ENCODE measurements at places on chromosomes 4 and X.

GRCh38 chr4:151807220-151807619 lies 46.4 kb upstream of the GATB start:
- DNase-seq: no peak

DNA sequence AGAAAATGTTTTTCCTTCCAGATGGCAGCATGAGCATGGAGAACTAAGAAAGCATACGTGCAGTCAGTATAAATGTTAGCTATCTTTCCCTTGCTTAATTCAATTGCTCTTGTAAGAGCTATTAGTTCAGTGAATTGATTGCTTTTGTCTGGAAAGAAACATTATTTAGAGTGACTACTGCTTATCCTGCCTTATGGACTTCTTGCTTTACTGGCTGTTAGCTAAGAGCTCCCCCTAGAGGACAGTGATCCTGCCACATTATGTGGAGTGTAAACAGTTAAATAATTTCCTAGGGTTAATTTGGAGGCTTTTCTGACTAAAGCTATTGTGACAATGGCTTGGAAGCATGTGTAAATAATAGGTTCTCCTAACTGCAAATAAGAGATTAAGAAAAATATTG lies 1402.4 kb downstream of the FAM133A start:
- no peak for DNase-seq

GRCh38 chrX:133726211-133726630 lies 259.2 kb downstream of the GPC3 start:
- no peak for DNase-seq

DNA sequence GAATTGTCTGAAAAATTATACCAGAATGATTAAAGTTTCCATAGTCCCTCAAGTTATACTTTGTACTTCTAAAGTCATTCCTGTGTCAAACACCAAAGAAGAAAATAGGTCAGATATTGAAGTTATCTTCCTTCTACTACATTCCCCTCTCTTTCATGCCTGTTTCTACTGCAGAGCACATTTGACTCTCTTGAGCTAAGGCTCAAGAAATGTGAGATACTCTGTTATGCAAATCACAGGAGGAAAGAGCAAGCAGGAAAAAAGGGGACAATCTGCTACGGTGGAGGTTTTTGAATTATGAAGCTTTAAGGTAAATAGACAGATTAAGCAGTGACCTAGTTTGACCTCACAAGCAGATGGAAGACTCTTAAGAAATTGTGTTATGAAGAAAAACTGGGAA lies 198.9 kb upstream of the LDB2 start:
- no peak for DNase-seq

GRCh38 chrX:120358737-120359456 lies 3.0 kb upstream of the ATP1B4 start:
- DNase-seq: no peak

DNA sequence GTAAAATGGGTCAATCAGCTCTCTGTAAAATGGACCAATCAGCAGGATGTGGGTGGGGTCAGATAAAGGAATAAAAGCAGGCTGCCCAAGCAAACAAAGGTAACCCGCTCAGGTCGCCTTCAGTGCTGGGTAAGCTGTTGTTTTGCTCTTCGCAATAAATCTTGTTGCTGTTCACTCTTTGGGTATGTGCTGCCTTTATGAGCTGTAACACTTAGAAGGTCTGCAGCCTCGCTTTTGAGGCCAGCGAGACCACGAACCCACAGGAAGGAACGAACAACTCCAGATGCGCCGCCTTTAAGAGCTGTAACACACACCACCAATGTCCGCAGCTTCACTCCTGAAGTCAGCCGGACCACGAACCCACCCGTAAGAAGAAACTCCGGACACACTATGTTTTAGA lies 11.5 kb upstream of the CAMK2D start:
- DNase-seq: no peak

DNA sequence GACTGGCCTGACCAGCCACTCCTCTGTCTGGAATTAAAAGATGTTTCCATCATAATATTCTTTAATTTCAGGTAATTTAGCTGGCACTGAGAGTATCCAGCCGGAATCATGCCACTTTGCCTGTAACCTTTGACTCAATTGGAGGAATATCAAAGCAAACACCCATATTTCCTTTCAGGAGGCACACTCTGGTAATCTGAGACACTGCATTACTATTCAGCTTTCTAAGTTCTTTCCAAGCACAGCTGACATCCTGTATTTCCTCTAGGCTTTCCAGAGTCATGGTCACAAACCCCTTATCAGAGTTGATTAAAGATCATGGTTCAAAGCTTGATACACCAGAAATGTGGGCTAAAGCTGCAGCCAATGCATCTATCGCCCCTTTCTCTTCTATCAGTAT lies 29.3 kb downstream of the INTS12 start:
- DNase-seq: no peak

- DNase-seq: no peak
Observed at GRCh38 chrX:63270873-63271272, 80.3 kb downstream of the SPIN4 start.

GRCh38 chrX:101450961-101451360 lies 34.3 kb upstream of the ARMCX4 start:
- no peak for DNase-seq

DNA sequence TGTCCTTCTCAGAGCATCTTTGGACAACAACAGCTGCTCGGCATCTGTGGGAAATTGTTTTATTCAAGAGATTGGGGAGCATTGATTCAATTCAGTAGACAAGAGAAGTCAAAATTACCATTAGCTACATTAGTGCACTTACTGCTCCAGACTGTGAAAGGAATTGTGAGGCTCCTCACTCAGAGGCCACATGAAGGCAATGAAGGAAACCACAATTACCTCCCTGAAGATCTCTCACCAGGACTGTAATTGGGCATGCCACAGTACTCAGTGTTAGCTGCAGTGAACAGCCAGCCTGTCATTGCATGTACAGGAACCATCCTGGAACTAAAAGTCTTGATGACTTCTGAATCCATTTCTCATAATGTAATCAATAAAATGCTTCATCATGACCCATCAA lies 144.8 kb downstream of the PPA2 start:
- DNase-seq: no peak

GRCh38 chr4:90792696-90793095 lies 665.5 kb downstream of the CCSER1 start:
- DNase-seq: no peak

- no peak for DNase-seq
Observed at GRCh38 chrX:13284570-13284969, 35.3 kb downstream of the ATXN3L start.

DNA sequence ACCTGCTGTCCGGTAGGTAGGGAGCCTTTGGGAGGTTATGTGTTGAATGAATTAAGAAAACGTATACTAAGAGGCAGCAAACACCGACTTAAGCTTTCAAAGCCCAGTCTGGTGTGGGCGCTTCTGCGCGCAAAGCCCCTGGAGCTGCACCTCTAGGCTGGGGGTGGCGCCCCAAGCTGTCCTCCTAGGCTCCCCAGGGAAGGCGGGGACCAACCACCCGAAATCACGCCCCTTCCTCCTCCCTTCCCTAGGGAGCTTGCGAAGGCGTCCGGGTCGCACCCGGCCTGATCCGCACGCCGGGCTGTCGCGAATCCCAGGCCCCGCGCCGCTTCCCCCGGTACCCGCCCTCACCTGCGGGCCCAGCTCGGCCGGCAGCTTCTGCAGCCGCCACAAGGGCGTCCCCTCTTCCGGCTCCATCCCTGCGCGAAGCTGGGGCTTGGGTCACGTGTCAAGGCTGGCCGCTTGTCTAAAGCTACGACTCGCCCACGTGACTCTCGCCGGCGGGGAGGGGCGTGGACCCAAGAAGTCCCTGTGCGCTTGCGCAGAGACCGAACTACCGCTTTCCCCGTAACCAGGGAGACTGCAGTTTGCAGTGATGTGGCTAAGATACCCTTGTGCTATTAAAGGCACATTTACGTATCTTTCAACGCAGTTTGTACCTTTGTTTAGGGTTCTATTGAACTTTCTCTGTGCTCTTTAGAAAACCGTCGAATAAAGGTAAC lies at the start of gene COMMD8:
TSS of gene COMMD8 (minus strand) at position 468 of the 722 bp plus-strand sequence. CDS start at position 417, 51 bp downstream.
- DNase-seq: peak; percentile 93

GRCh38 chr4:129362691-129363274 lies 266.8 kb downstream of the C4orf33 start:
- peak; percentile 2 for DNase-seq

DNA sequence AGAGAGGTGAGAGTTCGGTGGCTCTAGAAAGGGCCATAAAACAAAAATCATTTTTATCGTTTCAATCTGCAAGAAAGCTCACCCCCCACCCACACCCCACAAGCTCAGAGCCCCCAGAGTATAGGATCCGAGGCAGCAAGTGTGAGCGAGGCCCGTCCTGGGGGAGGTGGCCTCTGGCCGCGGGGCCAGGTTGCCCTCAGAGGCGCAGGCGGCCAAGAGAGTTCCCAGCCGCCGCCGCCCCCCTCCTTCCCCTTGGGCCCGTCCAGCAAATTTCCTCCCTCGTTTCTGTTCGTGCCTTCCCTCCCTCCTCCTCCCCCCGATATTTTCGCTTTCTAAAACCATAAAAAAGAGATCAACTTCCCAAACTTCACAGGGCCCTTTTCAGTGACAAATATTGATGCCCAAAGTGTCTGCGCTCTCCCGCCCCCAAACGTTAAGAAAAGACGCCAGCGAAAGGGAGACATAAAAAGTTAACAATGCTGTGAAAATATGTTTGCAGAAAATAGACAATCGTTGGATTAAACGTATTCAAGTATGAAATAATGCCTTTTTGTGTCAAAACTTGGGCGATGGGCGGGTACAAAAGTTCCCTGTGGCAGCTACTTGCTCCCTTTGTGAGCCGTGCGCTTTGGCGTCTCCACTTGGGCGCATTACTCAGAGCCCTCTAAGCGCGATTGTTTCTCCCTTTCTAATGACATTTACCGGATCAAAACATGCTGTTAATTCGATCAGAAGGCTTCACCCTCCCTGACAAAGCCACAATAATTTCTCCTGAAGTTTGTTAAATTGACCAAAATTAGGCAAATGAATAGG lies 1.1 kb upstream of the HELT start:
- DNase-seq: no peak

DNA sequence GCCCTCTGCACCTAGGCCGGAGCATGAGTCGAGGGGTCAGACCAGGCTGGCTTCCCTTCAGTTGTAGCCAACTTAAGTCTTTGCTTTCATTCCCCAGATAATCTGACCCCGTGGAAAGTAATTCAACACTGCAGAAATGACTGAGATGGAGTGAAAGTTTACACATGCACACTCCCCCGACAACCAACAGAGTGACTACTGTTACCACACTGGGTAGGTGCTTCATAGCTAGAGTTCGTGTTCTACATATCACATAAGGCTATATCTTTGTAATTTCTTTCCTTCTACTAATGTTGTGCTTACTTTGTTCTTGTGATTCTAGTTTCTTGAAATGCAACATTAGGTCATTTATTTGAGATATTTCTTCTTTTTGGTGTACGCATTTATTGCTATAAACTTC lies 7.2 kb upstream of the CTAG2 start:
- DNase-seq: no peak

GRCh38 chr4:164828955-164829354 lies 48.0 kb upstream of the APELA start:
- DNase-seq: no peak

DNA sequence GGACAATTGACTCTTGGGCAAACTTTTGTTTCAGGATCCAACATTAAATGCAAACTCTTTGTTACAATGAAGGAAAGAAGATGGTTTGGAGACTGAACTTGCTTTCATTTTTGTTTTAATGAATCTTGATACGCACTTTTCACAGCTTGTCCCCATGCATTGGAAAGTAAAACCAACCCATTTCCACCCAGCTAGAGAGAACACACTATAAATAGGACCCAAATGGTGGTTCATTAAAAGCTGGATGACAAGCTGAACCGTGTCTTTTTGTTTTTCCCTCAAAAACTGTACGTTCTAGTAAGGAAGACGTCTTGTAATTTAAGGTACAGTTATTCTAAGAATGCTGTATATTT lies 95.3 kb upstream of the EGFL6 start:
- DNase-seq: no peak

- no peak for DNase-seq
Observed at GRCh38 chr4:159343116-159343515, 240.2 kb downstream of the RAPGEF2 start.

GRCh38 chrX:21778236-21778635 lies 20.3 kb upstream of the SMPX start:
- no peak for DNase-seq

DNA sequence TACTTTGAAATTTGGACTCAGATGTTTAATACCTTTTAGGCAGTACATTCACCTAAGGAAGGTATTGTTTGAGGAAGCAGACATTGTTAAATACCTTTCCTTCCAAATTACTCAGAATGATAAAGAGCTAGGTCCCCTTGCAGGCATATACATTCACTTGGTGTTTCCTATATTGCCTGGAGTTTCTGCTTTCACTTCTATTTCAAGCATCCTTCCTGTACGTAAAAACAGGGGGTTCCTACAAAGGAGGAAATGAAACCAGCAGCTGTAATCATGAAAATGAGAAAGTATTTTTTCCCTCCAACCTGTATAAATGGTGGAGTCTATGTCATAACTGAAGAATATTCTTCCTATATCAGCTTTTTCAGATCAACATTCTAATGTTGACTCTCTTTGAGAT lies 90.4 kb upstream of the RASGEF1B start:
- no peak for DNase-seq

DNA sequence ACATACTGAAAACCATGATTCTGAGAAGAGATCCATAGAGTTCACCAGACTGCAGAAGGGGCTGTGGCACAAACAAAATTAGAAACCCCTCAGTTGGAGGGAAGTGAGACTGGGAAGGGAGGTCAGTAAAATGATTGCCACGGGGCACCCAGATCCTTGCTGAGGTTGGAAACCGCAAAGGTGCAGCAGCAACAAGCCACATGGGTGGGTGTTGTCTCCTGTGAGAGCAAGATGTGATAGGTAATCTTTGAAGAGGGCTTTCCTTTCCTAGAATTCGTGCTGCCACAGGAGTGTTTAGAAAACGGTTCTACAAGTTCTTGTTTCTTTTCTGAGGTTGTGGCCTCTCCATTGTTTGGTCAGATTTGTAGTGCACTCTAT lies 85.5 kb downstream of the NFKB1 start:
- DNase-seq: no peak

DNA sequence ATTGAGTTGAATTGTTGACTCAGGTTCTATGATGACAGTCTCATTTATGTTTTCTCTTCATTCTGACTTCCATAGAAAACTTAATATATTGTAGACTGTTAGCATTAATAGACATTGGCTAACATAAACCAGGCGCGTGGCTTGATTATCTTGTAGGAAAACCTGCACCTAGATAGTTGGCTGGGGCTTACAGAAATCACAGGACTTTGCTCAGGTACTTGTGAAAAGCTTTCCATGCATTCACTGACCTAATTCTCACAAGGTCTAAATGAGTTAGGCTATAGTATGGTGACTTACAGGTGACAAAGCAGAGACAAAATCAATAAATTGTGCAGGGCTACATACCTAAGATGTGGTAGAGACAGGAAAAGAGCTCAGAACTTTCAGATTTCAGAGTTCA lies 212.8 kb downstream of the GPAT3 start:
- no peak for DNase-seq

GRCh38 chr4:24809815-24810405 lies 14.5 kb downstream of the SOD3 start:
- DNase-seq: no peak

DNA sequence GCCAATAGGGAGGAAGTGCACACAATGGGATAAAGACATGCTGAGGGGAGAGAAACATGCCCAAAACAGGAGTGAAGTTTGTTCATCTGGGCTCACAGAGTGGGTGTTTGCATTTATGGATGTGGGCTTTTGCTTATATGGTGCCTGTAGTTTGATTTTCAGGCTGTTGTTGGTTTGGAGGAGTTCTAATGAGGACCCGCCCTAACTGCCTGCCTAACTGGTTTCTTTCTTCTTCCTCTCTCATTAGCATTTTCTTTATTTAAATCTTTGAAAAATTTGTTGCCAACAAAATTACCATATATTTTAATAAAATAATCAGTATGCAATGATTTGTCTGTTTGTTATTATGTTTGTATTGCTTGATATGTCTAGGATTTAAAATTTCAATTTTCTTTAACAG lies 1965.8 kb downstream of the C4orf33 start:
- DNase-seq: no peak

- DNase-seq: no peak
Observed at GRCh38 chrX:69150281-69150960, 14.8 kb downstream of the PJA1 start.
